ENCODE measurements at places on chromosomes 2 and 18. TPM values are rescaled to one million over a fixed set of nuclear protein-coding genes. Genes with fewer than 3 reads are reported as not detected.

Gene MALL
- total RNA-seq, result 105 TPM

Gene HOXD8
- 2.1 TPM for total RNA-seq

Gene CCDC121
- total RNA-seq, result 2.9 TPM

Gene TXNDC9
- 35.9 TPM for total RNA-seq

Gene LPIN1
- total RNA-seq, result 33.1 TPM

Gene ABCG8
- not detected for total RNA-seq

Gene LIMS4
- total RNA-seq, result 2.0 TPM

Gene GRB14
- total RNA-seq, result 9.4 TPM

Gene PSME4
- total RNA-seq, result 56.9 TPM

Gene RAD51AP2
- total RNA-seq, result 0.12 TPM

Gene CEBPZ
- 36.0 TPM for total RNA-seq
